ENCODE measurements at places on chromosomes 4 and X. TPM values are rescaled to one million over a fixed set of nuclear protein-coding genes. Genes with fewer than 3 reads are reported as not detected.

Gene FGB
- total RNA-seq: not detected

Gene JCHAIN
- 2.6 TPM for total RNA-seq

Gene HTRA3
- 7.3 TPM for total RNA-seq

Gene INTU
- total RNA-seq: 2.6 TPM

Gene KCND1
- under 0.01 TPM for total RNA-seq

Gene P2RY8
- not detected for total RNA-seq

Gene OTUD6A
- not detected for total RNA-seq
